CD4-positive, alpha-beta T cell treated with Interleukin-6 at 100 ng/mL for 8 hours (primary cell): ENCODE measurements at places on chromosomes 5 and 9.

- no peak for DNase-seq
Measured at GRCh38 chr9:126341902-126342301, 15.3 kb downstream of the MVB12B start.

- peak; percentile 52 for DNase-seq
Measured at GRCh38 chr5:55903121-55903701, 52.1 kb downstream of the IL31RA start.

DNA sequence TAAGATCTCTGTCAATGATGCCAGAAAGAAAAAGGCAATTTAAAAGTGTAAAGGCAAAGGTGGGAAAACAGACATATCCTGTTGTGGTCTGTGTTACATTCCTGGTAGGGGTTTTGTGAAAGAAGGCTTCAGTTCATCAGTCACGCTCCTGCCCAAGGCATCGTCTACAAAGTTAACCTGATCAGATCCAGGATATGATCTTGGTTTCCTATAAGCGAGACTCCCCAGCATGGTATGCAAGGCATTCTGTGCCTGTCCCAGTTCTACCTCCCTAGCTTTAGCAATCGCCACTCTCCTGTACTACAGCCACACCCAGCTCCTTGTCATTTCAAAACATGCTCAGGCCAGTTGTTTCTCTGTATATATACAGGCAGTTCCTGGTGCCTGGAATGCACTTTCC lies 58.0 kb upstream of the PTPN3 start:
- no peak for DNase-seq

- DNase-seq = peak; percentile 56
Measured at GRCh38 chr5:154467655-154468354, 10.2 kb downstream of the HAND1 start.

- no peak for DNase-seq
Measured at GRCh38 chr5:51082741-51083140, 300.5 kb upstream of the ISL1 start.

GRCh38 chr9:89667726-89668125 lies 62.9 kb downstream of the GADD45G start:
- no peak for DNase-seq

DNA sequence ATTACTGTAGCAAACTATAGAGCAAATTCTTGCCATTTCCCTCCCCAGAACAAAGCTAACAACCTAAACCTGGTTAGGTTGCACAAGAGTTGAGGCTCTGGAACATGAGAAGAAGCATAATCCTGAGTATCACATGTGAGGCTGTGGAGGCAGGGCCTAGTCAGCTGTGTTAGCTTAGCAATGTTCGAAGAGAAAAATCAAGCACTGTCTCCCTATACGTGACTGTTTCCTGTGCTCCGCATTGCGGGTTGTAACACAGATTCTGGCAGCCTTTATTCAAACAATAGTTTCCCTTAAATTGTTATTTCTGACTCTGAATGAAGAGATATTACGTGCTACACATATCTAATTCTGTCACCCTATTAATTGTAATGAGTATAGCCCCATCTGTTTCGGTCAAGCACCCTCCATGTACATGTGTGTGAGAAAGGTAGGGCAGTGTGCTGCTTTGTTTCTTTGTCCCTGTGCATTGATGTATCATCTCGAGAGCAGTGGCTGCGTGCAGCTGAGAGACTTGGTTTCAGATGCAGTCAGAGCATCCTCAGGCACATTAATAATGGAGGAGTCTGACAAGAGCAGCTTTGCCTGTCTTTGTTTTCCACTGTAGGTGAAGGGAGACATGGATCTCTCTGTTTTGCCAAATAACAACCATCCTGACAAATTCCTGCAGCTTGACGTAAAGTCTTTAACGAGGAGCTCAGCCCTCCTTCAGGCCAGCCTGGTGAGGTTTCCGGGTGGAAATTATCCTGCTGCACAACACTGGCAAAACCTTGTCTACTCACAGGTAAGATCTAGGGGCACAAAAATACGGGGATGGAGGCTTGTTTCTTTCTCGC lies at the start of gene MINAR2:
MINAR2 (plus strand) TSS at position 523 of the 836 bp plus-strand sequence; CDS start at position 620, 97 bp downstream.
- no peak for DNase-seq

GRCh38 chr9:105957830-105958229 lies 263.5 kb downstream of the TMEM38B start:
- DNase-seq = no peak

GRCh38 chr9:36793277-36793676 lies 220.6 kb downstream of the MELK start:
- DNase-seq = no peak
